Psoas muscle (tissue), 8 donors: ENCODE measurements at places on chromosomes 5 and 9.

GRCh38 chr5:169460896-169461295 is 122.7 kb upstream of the SPDL1 start:
- DNase-seq = no peak

DNA sequence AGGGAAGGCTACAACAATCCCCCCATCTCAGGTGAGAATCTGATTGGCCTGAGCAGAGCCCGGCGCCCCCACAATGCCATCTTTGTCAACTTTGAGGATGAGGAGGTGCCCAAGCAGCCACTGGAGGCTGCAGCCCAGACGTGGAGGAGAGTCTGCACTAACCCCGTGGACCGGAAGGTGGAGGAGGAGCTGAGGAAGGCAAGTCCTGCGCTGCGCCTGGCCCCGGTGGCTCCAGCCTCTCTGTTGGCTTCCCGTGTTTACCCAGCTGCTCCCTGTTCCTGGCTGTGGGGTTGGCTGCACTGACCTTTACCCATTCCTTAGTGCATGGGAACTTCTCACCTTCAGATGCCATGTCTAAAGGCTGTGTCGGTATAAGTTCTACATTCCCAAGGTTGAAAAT is 11.0 kb upstream of the CEL start:
- DNase-seq = no peak

- DNase-seq = no peak
These were observed 32.4 kb upstream of the RPL26L1 start for GRCh38 chr5:172926796-172927195.

DNA sequence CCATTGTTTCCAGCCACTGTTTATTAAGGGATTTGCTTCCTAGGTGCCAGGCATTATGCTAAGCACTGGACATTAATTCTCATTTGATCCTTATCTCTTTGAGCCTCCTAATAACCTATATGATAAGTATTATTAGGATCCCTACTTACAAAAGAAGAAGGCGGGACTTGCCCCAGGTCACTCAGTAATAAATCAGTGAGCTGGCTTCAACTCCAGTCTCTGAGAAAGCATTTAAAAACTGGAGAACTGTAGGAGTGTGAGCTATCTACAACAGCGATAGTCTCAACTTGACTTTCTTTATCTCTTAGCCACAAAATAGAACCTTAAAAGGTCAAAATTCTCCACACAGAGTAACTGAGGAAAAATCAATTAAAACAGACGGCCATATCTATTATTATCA is 155.0 kb downstream of the GNAQ start:
- no peak for DNase-seq

DNA sequence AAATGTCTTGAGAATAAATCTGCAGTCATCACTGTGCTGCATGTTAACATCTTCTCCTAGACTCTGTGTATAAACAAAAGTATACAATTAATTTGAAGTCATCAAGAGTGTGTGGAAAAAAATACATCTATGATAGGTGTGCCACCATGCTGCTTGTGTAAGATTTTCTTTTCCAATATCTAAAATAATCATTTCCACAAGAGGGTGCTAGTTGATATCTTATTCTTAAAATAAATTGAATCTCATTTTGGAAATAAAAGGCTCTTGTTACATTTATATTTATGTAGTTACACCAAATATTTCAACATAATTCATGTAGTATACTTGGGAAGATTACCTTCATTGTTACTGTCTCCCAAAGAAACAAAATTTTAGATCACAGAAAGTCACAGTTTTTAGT is 14.1 kb upstream of the MOCS2 start:
- DNase-seq = no peak

- no peak for DNase-seq
These were observed 9.6 kb upstream of the CCDC171 start for GRCh38 chr9:15543047-15543813.

DNA sequence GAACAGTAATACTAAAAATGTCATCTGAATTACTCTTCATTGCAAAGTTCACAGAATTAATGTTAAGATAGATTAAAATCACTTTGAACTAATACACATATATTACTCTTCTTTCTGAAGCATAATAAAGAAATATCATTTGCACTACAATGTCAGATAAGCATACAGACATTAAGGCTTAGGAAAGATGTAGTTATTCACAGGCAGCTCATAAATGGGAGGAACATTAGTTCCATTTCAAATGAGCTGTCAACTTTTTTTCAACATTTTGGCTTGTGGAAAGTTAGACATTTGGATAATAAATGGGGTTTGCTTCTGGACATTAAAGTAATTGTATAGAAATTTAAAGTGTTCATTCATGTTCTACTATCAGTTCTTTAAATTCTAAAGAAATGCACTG is 6.3 kb downstream of the FGF10 start:
- DNase-seq = no peak
